NCI-H1105 treated with DMSO at 0.1 percent for 48 hours (cell line): ENCODE measurements at places on chromosomes 3 and 15.

- no peak for DNase-seq
These were observed 29.3 kb upstream of the SLCO3A1 start for GRCh38 chr15:91824256-91824655.

GRCh38 chr3:54801977-54802376 lies 125.9 kb downstream of the LRTM1 start:
- DNase-seq, result no peak

GRCh38 chr3:78858174-78858573 lies 909.6 kb downstream of the ROBO1 start:
- DNase-seq, result no peak

DNA sequence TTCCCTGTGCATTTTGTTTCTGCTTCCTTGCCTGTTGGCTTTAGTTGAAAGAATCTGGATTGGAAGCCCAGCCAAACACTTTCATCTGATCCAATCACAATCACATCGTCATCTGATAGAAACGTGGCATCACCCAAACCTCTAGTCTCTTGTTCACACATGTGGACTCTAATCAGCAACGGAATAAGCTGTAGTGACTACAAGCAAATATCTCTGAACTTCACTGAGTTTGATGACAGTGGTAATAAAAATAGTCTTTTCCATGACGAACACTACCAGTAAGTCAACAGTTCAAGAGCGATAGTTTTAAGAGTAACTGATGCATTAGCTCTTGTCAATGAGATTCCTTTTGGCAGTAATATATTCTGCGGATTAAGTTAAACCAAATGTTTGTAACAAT lies 22.8 kb upstream of the MECOM start:
- DNase-seq, result no peak

GRCh38 chr15:36313021-36313420 lies 266.4 kb upstream of the CDIN1 start:
- DNase-seq, result no peak

DNA sequence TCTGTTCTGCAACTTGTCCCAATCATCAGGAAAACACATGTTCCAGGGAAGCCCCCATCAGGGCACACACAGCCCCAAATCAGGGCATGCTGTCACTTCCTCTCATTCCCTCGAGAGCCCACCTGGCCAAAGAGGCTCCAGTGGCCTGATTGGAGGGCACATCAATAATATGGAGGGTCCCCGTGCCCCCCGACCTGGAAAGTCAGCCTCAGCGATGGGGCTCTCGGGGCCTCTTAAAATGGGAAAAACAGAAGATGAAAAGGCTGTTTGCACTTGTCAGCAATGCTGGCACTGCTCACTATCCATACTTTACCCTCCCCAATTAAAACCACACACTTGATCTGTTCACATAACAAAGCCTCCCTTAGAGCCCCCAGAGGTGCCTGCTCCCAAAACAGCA lies 172.9 kb upstream of the NSMCE3 start:
- no peak for DNase-seq

GRCh38 chr15:49877117-49877872 lies 241.7 kb downstream of the ATP8B4 start:
- no peak for DNase-seq

DNA sequence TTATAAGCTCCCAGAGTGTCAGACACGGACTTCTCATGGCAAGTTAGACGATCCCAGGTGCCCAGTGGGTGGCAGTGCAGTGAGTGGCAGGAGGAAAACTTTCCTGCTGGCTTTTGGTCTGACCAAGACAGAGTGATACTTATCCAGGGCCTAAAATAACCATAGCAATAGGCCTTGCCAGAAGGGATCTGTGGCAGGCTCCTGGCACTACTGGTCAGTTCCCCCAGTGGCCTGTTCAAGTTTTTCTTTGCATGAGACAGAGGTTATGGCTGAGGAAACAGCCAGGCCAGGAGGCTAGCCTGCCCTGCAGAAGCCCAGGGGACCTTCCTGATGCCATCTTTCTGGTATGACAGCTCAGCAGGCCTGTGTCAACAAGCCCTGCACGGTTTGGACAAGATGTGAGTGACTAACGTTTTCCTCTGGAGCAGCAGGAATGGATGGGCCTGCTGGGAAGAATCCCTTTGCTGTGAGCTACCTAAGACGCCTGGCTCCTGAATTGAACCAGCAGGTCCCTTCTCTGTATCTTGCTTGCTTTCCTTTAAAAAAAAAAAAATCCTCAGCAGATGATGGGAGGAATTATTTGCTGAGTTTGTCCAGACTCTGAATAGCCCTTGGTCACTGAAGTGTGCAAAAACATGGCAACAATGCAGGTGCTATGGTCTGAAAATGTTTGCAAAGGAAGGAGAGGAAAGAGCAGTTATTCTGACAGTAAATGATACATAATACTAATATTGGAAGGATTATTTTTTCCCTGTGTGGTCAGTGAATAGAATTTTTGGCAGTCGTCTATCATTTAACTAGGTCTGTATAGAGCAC lies 18.0 kb downstream of the SCG5 start:
- DNase-seq, result no peak

- no peak for DNase-seq
These were observed 23.7 kb upstream of the FAM98B start for GRCh38 chr15:38430106-38430760.

GRCh38 chr15:72782274-72783003 lies 1.1 kb downstream of the ADPGK start:
- peak; percentile 20 for DNase-seq

DNA sequence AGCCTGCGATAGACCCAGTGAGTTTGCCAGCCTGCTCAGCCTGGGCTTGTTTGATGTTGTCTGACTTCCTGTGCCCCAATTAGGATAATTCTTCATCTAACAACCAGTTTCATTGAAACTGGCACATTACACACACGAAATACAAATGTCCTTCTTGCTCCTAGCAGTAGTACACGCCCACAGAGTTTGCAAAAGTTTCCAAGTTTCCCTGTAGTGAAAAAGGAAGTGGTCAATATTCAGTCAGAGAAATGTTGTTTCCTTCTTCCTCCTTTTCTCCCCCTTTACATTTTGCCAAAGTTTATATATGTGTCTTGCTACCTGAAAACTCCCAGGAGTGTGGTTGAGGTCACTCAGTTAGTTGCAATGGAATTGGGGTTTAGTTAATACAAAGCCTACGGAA lies 58.4 kb upstream of the LRTM1 start:
- no peak for DNase-seq
